ENCODE measurements at places on chromosomes 7 and 10. TPM values are rescaled to one million over a fixed set of nuclear protein-coding genes. Genes with fewer than 3 reads are reported as not detected.

DNA sequence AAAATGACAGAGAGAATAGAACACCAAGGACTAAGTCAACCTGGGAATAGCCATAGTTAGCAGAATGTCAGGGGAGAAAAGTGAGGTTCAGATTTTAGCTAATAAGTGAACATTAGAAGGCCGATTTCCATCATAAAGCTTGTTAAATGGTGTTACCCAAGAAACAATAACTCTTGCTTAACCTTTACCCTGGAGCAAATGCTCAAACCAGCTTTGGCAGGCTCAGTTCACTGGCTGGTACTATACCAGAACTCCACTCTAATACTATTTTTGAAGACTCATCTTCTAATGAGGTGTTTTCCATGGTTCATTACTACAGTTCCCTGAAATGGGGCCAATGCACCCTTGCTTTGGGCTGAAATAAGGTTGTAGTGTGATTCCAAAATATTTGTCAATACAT lies 61.3 kb downstream of the RNLS start:
- DNase-seq = no peak

DNA sequence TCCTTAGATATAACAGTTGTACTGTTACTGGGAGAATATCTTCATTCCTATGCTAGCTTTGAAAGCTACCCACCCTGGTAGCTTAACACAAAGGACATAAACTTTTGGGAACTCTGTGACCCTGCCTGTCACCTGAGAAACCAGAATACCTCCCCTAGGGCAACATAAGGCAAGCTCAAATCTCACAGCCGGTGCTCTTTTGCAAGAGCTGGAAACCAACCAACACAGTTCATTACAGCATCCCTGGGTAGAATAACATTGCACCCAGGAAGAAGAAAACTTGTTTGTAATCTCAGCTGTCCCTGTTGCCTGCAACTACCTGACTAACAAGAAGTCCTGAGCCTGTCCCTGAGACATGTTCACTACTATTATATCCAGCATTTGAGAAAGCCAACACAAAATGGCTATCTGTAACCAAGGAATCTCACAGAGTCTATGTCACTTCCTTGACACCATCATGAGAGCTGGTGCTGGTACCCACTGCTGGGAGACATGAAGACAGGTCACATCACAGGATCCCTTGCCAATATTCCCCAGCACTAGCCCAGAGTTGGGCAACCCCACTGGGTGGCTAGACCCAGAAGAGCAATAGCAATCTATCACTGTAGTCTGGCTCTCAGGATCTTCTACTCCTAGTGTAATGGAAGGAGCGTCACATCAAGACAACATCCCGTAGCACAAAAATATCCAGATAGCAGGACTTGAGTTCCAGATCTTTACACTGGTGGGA lies 31.3 kb downstream of the AKR1C3 start:
- DNase-seq = no peak

The ELFN1 gene
- total RNA-seq = not detected

The WNT2 gene
- not detected for total RNA-seq

The NACAD gene
- 0.93 TPM for total RNA-seq

The POP7 gene
- total RNA-seq = 21.7 TPM

The RAMP3 gene
- total RNA-seq = not detected

The ATG9B gene
- 2.3 TPM for total RNA-seq

The DPP6 gene
- not detected for total RNA-seq

Data from activated B cell treated with CpG ODN at 0.5 μM for 24 hours (primary cell).